Tibial artery (tissue), 4 donors: ENCODE measurements at places on chromosomes 5 and 9.
A peak's percentile ranks its signal among the peaks of the same experiment; 100 is the strongest.

DNA sequence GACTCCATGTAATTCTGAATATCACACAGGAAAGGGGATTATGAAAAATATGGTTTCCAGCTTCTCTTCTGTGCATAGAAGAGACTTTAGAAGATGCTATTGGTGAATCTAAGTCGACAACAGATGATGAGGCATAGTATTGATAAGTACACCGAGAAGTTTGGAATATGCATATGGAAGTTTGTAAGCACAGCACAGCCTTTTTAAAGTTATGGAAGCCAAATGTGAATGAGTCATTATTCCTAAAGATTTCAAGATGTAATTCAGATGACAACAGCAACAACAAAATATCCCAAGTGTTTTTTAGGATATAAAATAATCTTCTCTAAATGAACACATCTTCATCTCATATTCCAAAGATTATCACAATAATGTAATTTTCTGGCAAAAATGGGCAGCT is 1723.3 kb downstream of the EFNA5 start:
- DNase-seq: no peak

DNA sequence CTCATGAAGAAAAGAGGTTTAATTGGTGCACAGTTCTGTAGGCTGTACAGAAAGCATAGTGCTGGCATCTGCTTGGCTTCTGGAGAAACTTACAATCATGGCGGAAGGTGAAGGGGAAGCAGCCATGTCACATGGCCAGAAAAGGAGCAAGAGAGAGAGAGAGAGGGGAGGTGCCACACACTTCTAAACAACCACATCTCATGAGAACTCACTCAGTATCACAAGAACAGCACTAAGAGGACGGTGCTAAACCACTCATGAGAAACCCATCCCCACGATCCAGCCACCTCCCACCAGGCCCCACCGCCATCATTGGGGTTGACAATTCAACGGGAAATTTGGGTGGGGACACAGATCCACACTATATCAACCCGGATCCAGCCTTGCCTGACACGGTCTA is 28.8 kb upstream of the IER5L start:
- DNase-seq: no peak

GRCh38 chr9:4320021-4320420 is 20.2 kb upstream of the GLIS3 start:
- DNase-seq: no peak

DNA sequence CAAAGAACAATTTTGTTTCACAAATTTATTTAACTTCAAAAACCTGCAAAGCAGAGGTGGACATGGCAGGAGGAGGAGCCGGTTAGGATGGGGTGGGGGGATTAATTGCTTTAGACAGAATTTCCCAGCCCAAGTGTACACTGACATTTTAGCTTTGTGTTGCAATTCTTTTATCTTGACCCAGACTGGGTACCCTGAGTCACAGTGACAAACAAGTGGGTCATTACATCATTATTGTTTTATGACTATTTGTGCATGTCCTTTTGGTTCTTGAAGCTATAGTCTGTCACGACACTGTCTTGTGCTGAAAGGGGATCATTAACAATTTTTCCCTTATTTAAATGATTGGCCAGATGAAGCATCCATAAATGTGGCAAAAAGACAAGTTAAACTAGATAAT is 84.5 kb upstream of the VCAN start:
- no peak for DNase-seq

GRCh38 chr5:145540375-145540774 is 294.8 kb downstream of the PRELID2 start:
- no peak for DNase-seq

GRCh38 chr9:11088821-11089374 is 476.1 kb upstream of the PTPRD start:
- DNase-seq: no peak

- DNase-seq: peak; percentile 64
Observed at GRCh38 chr5:6722015-6722414, 8.8 kb downstream of the TENT4A start.

- no peak for DNase-seq
Observed at GRCh38 chr5:130963798-130964197, 201.3 kb downstream of the HINT1 start.

GRCh38 chr5:51138164-51138563 is 245.1 kb upstream of the ISL1 start:
- no peak for DNase-seq

GRCh38 chr9:13139641-13140171 is 139.8 kb downstream of the MPDZ start:
- DNase-seq: no peak

GRCh38 chr9:86061972-86062739 is 37.2 kb downstream of the GOLM1 start:
- DNase-seq: no peak

GRCh38 chr9:132146039-132146438 is 15.8 kb upstream of the NTNG2 start:
- DNase-seq: no peak

DNA sequence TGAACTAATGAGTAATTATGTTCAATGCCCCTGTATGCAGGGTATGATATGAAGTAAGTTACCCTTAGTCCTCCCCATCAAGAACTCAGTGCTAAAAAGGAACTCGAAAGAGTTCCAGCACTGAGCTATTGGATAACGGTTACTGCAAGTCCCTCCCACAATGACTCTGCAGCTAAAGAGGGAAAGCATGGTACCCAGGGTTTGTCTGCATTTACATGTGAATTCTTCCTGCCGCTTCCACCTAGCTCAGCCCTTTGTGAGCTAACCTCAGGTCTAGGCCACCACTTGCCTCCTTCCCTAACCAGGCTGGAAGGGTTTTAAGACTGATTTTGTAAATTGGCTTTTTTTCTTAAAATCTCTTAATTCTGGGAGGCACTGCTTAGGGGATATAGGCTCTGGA is 376.8 kb downstream of the EBF1 start:
- no peak for DNase-seq

DNA sequence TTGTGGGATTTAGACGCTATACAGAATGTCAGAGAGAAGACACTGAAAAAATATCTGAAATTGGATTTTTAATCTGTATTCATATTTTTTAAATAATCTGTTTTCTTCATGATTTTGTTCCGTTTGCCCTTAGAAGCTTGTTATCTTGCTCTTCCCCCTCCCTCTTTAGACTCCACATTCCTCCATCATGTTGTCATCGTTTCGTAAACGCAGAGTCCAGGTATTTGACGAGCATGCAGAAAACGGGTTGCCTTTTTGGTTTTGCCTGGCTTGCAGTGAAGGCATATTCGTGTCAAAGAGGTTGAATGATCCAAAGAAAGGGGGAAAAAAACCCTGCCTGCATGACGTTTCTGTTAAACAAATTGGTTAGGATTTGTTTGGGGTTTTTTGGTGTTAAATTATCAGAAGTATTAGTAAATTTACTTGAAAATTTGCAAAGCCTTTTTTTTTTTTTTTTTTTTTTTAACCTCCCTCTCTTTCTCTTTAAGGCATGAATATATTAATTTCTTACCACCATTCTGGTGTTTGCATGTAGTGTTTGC is 2.9 kb downstream of the SPTAN1 start:
- DNase-seq: no peak

GRCh38 chr5:26568316-26568715 is 470.1 kb downstream of the CDH9 start:
- no peak for DNase-seq

GRCh38 chr5:103092676-103093075 is 27.3 kb downstream of the GIN1 start:
- DNase-seq: no peak

DNA sequence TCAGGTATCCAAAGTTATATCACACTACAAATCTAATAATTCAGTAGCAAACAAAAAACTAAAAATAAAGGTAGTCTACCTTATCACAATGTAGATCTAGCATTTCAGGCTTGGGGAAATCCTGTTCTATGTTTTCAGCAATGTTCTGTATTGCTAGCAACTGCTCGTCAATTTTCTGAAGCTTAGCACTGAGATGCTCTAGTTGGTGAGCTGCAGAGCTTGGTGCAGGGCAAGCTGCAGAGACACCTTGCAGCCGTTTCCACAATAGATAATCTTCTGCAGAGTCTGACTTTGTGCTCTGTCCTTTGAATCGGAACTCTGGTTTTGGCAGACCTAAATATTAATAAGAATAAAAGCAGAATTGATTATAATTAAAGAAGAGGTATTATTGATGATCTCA is 95.5 kb downstream of the CPLANE1 start:
- no peak for DNase-seq

DNA sequence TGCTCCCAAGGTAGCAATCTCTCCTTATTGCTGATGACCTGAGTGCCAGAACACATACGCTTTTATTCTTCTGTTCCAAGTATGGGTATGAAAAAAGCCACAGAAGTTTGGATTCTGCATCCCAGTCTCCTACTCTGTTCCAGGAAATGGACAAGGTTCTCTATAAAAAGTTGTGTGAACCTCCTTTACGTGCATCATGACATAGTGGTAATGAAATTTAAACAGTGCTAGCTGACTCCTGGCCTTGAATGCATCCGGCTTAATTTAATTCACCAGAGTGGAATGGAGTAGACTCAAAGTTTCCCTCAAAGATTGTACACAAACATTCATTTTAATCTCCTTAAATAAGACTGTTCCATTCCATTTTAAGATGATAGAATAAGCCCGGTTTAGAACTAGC is 68.9 kb downstream of the LURAP1L start:
- DNase-seq: no peak

DNA sequence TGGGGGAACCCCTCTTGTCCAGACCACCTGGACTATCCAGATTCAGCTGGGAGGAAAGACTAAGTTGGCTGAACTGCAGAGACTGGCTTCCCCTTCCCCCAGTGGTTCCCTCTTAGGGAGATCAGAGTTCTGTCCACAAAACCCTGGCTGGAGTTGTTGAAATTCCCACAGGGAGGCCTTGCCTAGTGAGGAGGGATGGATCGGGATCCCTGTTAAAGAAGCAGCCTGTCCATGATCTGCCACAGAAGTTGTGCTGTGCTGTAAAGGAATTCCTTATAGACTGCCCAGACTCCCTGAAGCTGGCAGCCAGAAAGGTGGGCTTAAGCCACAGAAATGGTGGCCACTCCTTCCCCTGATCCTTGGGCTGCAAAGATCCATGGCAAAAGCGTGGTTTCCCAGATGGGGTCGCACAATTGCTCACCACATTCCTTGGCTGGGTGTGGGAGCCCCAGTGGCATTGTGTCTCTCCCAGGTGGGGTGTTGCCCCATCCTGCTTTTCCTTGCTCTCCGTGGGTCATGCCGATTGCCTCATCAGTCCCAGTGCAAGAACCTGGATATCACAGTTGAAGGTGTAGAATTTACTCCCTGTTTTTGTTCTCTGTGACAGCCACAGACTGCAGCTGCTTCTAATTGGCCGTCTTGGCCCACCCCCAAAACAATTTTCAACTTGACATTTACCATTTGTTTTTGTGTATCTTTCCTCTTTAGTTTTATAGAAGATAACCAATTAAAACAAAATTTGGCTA is 342.4 kb downstream of the FGF10 start:
- DNase-seq: no peak

- DNase-seq: no peak
Observed at GRCh38 chr9:7238247-7238637, 480.5 kb downstream of the KDM4C start.

DNA sequence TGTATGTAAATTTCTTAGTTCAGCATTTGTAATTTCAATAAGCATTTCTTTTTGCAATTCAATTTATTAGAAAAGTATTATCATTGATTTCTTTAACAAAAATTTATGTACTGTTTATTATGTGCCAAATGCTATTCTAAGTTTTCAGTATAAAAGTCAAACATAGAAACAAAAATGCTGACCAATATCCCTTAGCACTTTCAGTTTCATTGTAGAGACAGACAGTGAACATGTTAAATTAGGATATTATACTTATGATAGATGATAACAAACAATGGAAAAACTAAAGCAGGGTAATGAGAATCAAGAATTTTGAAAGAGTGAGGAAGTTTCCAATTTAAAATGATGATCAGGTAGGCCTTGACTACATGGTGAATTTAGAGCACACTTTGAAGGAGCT is 1106.0 kb downstream of the TAF11L14 start:
- DNase-seq: no peak

GRCh38 chr5:172686111-172686510 is 45.0 kb downstream of the NEURL1B start:
- DNase-seq: peak; percentile 84

GRCh38 chr5:148482196-148482595 is 98.4 kb downstream of the FBXO38 start:
- no peak for DNase-seq

DNA sequence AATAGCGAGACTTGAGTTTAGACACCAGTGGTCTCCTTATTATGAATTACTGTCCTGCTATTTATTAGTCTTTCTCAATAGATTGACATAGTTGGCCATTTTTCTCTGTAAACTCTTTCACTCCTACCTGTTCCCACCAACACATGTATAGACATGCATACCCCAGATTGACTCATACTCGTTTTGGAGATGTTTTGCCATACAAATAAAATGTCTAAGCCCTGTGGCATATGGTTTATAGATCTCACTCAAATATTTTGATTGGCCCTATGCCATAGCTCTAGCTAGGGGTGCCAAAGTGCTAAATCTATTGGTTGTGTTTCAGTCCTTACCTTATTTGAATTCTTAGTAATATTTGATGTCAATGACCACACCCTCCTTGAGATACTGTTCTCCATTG is 42.3 kb downstream of the CAMK4 start:
- no peak for DNase-seq

GRCh38 chr9:121219530-121219929 is 17.9 kb upstream of the RAB14 start:
- no peak for DNase-seq

GRCh38 chr5:135157421-135158313 is 123.6 kb upstream of the PITX1 start:
- DNase-seq: no peak

DNA sequence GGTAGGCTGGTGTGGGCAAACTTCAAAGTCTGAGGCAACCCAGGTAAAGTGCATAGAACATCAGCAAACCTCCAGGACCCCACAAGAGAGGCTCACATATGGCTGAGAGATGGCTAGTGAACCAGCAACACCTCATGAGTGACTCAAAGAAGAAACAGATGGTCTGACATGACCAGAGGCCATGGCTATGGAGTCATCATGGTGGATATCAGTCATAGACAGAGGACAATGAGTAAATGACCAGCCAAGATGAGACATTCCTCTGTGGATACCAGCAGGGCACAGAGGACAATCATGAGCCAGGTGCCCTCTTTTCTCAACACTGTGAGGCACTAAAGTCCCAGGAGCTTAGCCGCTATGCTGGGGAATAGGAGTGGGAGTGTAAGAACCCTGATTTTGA is 180.8 kb downstream of the RASEF start:
- DNase-seq: no peak

DNA sequence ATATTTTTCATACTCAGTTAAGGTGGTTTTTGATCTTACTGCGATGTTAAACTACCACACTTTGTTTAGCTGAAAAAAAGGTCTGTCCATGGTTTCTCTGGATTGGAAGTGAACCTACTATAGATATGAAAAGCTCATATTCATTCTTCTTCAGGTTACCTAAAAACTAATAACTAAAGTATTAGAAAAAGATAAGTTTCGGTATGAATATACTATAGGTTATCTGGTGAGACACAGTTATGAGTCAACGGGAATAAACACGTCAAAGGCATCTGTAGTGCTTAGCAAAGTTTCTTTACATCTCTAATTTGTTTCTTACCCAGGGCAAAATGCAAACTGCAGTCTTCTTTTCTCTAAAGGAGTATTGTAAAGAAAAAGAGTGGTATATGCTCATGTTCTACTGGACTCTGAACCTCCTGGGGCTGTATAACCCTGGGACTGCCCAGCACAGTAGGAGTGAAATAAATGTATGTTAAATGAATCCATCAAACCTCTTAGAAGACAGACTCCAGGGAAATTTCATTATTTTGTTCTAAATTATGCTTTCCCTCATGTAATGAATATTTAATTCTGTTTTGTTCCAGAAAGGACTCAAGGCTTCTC is 521.9 kb downstream of the PDE4D start:
- DNase-seq: no peak
